ENCODE measurements at places on chromosomes 6 and 20. TPM values are rescaled to one million over a fixed set of nuclear protein-coding genes. Genes with fewer than 3 reads are reported as not detected.

The SLC22A16 gene
- not detected for total RNA-seq

The GLP1R gene
- not detected for total RNA-seq

The OR2B6 gene
- not detected for total RNA-seq

The PRICKLE4 gene
- total RNA-seq, result 1.6 TPM

The NTSR1 gene
- not detected for total RNA-seq

The GGT7 gene
- total RNA-seq, result 17.1 TPM

The CLIC5 gene
- not detected for total RNA-seq

The PLN gene
- not detected for total RNA-seq

The RSPH4A gene
- 0.40 TPM for total RNA-seq

The TMC2 gene
- total RNA-seq, result not detected
